Stimulated activated naive CD8-positive, alpha-beta T cell treated with anti-CD3 and anti-CD28 coated beads, Interleukin-15, amount 100 ng/mL, for 72 hours (primary cell): ENCODE measurements at places on chromosomes 12 and 14.

GRCh38 chr12:106113042-106113441 lies 25.7 kb downstream of the NUAK1 start:
- DNase-seq, result peak; percentile 33

DNA sequence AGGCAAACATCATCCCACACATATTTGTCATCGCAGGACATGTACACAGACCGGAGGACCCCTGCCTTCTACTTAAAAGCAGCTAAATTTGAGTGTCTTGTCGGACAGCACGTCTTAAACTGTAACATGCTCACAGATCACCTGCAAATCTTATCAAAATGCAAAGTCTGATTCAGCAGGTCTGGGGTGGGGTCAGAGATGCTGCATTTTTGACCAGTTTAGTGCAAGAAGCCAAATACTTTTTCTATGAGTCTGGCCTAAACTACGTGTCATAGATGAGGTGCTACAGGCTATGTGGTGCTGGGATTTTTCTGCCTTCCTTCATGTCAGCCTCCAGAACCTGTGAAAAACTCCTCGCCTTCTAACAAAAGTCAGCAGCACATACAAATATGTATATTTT lies 178.8 kb upstream of the LHX5 start:
- no peak for DNase-seq

GRCh38 chr12:106918746-106919145 lies 37.0 kb upstream of the TMEM263 start:
- no peak for DNase-seq

DNA sequence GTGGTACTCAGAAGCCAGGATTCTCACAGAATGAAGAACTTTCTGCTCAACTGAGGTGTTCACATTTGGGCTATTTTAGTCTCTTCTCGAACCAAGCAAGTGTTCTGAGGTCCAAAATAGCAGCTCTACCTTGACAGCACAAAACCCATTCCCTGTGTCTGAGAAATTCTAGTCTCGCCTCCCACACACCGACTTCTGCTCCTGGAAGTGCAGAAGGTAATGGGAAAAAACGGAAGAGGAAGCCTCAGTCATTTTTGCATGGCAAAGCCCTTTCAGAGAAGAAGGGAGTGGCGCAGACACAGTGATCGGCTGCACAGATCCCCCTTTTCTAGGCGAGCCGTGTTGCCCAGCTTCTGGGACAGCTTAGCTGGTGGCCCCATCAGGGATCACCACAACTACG lies 31.2 kb upstream of the VPS33A start:
- DNase-seq, result no peak

DNA sequence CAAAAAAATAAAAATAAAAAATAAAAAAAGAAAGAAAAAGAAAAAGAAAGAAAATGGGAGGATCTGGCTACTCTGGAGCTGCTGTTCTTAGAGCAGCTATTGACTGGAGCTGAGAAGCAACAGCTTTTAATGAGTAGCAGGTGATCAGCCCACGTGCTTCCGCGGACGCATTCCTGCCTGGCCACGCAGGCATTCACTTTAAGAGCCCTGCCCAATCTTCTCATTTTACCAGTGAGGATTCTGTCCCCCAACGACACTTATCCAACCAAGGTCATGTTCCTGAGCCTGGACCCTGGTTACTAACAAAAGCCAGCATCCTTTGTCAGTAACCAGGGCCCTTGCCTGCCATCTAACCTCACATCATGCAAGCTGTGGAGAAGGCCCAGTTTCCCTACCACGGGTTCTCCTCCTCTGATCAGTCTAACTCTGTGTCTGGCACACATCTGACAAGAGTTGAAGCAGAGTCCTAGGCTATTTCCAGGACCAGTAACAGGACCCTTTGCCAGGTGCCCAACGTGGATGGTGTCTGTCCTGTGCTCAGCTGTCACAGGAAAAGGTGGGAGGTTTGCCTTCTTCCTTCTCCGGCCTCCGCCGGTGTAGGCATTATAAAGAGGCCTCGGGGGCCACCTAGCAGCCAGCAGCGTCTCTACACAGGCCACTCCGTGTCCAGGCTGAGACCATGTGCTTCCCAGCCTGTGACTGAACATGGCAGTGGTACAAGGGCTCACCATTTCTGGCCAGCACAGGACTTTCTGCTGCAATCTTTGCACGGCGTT lies 60.9 kb upstream of the GPATCH2L start:
- no peak for DNase-seq

DNA sequence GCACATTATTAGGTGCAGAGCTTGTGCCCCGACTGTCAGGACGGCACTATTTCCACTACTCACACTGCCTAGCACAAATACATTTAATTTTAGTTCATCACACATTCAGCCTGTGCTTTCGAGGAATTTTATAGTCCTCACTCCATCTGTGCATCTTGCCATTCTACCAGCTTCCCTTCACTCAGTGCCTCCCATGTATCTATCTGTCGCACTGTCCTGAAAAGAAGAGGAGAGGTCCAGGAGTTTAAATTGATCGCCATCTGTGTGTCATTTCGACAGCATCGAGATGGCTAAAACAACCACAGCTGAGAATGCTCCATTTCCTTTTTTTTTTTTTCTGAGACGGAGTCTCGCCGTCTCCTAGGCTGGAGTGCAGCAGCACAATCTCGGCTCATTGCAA lies 97.6 kb upstream of the FOXN3 start:
- DNase-seq, result no peak
